Liver (tissue), 10 donors: ENCODE measurements at places on chromosomes 2 and 18. TPM values are rescaled to one million over a fixed set of nuclear protein-coding genes. Genes with fewer than 3 reads are reported as not detected.
A peak's percentile ranks its signal among the peaks of the same experiment; 100 is the strongest.

DNA sequence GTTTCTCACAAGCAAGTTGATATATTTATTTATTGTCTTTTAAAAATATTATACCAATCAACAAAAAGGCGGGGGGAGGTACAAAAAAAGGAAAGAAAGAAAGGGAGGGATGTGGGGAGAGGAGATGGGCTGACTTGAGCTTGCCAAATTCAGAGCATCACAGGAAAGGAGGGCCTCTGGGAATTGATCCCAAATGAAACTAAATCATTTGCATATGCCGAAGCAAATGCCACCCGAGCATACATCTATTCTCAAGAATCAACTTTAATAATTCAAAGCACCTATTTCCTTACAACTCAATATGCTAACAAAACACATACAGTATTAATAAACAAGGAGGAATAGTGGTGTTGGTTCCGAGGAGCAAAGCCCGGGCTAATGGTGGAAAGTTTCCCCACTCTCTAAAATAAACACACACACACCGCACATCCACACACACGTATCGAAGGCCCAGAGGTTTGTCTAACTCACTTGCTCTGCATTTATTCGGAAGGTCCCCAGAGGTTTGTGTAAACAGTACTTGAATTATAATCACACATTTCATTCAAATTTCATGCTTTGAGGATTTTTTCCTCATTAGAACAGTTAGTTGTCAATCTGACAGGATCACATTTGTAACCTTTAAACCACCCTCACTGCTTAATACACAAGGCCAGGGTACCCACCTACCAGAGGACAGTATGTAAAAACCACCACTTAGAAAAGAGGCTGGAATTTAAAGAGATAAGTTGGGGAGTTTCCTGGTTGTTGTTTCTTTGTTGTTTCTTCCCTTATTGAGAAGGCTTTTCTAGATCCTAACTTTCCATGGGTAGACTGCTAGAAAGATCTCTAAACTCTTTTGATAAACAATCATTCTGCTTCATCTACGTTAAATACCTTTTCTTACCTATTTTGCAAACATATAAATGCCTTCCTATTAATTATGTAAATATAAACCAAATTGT, 264.7 kb downstream of the TCF4 start:
- no peak overlapping the region for H3K27ac ChIP-seq
- no peaks in the 10 kb centered on the region for H3K27me3 ChIP-seq
- H3K4me1 ChIP-seq = peaks cover 4% of the 10 kb centered on the region
- DNase-seq = no peak

KIAA2012 gene
- total RNA-seq = 0.50 TPM

SIX2 gene
- total RNA-seq = not detected

IL36A gene
- not detected for total RNA-seq

DNA sequence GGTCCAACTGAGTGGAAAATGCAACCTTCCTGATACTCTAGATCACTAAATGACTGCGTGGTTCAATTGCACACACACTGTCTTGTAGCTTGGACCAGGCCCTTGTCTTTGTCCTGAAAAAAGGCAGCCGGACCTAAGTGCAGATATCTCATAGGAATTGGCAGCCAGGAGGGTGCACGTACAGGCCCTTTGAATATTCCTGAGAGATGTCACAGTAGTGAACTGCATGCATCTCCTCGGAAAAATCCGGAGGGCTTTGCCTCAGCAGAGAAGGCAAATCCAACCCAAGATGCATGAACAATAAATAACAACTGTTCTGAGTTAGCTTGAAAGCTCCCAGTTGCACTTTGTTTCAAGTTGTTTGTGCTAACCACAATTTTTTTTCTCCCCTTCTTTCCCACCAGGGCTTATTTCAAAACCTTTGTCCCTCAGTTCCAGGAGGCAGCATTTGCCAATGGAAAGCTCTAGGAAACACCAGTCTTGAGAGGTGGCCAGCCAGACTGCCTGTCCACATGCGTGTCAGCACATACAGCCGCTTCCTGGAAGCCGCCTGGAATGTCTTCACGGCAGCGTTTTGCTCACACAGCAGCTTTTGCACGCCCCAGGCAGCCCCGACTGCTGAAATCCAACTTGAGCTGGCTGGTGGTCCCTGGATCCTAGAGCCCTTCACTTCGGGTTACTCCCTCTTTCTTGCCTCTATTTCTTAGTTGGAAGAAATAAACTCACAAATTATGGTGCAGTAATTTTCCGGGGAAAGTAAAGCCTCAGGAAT, 54.4 kb upstream of the FOSL2 start:
- H3K36me3 ChIP-seq = no peaks in the 10 kb centered on the region
- no peak overlapping the region for H3K4me3 ChIP-seq
- no peak for DNase-seq
- H3K27ac ChIP-seq = peak overlapping the region; percentile 68

SERPINE2 gene
- total RNA-seq = 0.92 TPM
